ENCODE measurements at places on chromosomes 12 and 14.

DNA sequence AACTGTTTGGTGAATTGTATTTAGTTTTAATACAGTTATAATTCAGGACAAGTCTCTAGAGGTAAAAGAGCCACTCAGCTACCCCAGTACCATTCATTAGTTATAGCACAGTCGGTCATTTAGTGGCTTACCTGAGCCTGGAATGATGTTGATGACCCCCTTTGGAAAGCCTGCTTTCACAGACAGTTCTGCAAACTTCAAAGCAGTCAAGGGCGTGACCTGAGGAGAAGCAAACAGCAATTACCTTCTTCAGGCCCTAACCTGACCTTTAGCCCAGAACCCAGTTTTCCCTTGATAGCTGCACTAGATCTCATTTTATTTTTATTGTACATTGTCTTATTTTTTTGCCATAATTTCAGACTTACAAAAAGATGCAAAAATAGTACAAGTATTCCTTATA, 43.8 kb downstream of the ALDH1L2 start:
- no peak for DNase-seq

DNA sequence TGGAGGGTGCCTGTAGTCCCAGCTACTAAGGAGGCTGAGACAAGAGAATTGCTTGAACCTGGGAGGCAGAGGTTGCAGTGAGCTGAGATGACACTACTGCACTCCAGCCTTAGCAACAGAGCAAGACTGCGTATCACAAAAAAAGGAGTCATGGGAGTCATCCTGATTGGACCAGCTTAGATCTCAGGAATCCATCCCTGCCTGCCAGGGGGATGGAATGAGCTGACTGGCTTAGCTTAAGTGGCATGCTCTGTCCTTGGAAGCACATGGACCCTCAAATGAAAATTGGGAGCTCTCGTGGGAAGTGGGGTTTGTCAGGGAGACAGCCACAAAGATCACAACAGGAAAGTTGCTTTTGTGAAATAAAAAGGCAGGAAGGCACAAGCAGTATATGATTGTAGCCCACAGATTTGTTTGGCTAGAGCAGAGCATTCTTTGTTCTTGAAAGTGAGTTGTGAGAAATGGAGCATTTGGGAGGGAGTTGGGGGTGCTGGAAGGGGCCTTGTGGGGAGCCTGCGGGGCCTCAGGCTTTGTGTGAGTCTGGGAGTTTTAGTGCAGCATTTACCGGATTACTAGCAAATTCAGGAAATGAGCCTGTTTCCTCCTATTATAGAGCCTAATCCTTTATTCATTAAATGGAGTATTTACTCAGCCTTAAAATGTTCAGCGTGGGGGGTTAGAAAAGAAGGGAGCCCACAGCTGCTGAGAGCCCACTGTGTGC, 30.7 kb downstream of the DGLUCY start:
- DNase-seq: no peak

GRCh38 chr12:125166041-125166440, 100.8 kb downstream of the AACS start:
- no peak for DNase-seq

- DNase-seq: no peak
Observed at GRCh38 chr14:95619785-95620417, 66.3 kb upstream of the TCL1B start.

- no peak for DNase-seq
Observed at GRCh38 chr14:73220061-73220460, 17.2 kb upstream of the PAPLN start.

DNA sequence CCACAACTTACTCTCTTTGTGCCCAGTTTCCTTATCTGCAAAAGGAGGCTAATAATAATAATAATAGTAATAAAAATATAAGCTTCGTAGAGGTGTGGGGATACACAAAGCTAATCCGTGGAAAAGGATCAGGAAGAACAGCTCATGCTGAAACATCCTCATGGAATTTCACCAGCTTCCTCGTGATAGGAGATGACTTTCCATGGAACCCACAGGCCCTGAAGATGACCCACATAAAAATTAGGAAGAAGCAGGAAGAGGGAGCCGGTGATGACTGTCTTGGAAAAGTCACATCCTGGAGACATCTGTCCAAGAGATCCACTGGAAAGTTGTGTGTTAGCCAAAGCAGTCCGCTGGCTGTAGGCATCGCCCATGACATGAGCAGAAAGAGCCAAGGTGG, 31.9 kb upstream of the FZD10 start:
- DNase-seq: no peak

GRCh38 chr12:12915656-12916055, 24.3 kb downstream of the GPRC5A start:
- DNase-seq: peak; percentile 35

- DNase-seq: no peak
Observed at GRCh38 chr12:6157482-6157881, 33.0 kb upstream of the VWF start.

GRCh38 chr14:90523961-90524875, 127.4 kb downstream of the CALM1 start:
- DNase-seq: no peak

DNA sequence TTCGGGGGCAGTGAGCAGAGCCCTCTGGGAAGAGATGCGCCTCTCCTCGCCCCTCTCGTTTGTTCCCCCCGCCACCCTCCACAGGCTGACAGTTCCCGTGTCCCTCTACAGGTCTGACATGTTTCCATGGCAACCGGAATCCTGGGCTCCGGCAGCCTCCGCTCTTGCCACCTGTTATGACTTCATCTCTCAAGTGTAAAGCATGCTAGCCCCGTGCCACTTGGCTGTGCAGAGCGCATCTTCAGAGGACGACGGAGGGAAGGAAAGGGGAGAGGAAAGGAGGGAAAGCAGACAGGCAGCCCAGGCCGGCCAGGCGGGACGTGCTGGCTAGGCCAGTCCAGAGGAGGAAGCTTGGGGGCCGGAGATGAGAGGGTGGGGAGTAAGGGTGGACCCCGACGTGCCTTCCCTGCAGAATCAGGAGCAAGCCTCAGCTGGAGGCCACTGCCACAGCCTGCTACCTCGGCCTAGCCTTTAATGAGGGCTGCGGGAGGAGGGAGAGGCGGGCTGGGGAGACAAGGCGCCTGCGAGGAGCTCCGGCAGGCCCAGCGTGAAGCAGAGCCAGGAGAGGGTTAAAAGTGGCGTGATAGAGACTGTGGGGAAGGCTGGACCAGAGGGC, 214.3 kb downstream of the DPF3 start:
- peak; percentile 98 for DNase-seq

DNA sequence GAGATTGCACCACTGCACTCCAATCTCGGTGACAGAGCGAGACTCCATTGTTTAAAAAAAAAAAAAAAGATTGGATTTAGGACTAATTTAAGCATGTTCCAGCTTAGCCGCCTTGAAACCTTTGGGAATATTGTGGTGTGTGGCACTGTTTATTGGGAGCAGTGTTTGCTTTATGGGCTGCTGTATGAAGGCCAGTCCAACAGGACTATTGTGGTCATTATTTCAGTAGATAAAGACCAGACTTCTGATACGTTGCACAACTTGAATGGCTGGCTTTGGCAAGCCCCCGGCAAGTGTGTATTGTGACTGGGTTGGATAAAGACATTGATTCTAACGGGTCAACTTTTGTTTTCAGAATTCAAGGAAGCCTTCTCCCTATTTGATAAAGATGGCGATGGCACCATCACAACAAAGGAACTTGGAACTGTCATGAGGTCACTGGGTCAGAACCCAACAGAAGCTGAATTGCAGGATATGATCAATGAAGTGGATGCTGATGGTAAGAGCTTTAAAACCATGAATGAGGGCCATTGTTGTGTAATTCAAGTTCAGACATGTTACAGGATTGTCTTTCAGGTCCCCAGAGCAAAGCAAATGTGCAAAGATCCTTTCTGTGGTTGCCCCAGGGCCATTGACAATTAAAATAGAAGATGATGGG, 4.2 kb downstream of the CALM1 start:
- no peak for DNase-seq

- DNase-seq: no peak
Observed at GRCh38 chr12:130683080-130683479, 33.0 kb downstream of the RIMBP2 start.

DNA sequence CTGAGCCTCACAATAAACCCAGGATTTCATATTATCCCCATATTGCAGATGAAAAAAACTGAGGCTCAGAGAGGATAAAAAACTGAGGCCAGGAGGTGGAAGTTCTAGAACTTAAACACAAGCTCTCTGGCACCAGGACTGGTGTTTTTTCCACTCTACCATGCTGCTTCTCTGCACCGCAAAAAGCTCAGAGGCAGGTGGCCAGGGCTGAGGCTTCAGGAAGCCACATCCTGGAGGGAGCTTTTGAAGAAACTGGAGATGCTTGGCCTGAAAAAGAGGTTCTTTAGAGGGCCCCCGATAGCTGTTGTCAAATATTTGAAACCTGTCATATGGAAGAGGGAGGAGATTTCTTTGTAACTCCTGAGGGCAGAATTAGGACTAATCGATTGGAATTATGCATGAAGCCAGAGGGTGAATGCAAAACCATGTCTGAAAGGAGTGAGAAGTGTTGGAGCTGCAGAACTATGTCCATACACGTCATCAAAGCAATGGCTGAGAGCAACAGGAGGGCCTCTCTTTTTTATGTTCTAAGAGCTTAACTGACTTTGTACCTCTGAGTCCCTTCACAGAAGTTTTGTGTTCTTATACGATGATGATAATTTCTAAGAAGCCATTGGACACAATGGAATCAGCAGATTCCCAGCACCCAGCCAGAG, 448.6 kb downstream of the FUT8 start:
- no peak for DNase-seq

GRCh38 chr12:58681730-58682129, 238.6 kb downstream of the LRIG3 start:
- no peak for DNase-seq

DNA sequence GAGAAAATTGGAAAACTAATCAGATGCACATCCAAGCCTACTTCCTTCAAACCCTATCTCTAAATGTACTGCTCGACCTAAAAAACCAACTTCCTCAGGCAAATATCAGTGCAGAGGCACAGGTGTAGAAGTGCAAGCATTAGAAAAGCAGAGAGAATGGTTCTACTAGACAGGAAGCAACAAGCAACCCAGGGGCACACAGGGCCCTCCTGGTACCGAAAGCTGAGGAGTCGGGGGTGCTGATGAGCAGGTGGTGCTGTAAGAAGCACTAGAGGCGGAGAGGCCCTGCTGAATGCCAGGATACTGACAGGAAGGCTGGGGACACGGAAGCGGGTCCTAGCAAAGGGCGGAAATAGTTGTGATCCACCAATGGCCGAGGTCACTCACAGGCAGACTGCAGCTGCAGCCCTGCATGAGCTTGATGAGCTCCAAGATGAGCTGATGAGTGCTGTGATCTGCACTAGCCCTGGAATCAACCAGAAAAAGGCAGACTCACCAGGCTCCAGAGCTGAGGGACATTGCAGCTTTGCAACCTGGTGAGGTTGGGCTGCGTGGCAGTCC, 85.9 kb downstream of the TTC7B start:
- peak; percentile 66 for DNase-seq

- DNase-seq: no peak
Observed at GRCh38 chr12:123143736-123144461, 7.0 kb downstream of the PITPNM2 start.

DNA sequence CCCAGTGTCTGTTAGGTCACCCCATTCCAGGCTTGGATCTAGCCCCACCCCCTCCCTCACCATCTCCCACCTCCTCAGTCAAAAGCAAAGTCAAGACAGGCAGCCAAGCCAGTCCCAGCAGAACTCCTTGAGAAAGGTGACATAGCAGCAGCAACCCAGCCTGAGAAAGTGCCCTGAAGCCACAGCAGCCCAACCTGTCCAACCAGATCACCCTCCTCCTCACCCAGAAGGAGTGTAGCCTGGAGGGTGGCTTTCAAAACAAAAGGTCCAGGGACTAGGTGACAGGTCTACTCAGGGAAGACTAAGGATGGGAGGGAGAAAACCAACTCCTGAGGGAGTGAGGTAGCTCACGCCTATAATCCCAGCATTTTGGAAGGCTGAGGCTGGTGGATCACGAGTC, 5.2 kb downstream of the RAB15 start:
- DNase-seq: no peak

All from G401 (cell line).